ENCODE measurements at places on chromosomes 12 and 14. TPM values are rescaled to one million over a fixed set of nuclear protein-coding genes. Genes with fewer than 3 reads are reported as not detected.

Gene APOF
- not detected for total RNA-seq

- no peak for DNase-seq
Observed at GRCh38 chr12:102814691-102815367, 102.2 kb downstream of the PAH start.

Gene FIGNL2
- 5.5 TPM for total RNA-seq

- no peak for DNase-seq
Observed at GRCh38 chr14:59772233-59772632, 98.3 kb downstream of the RTN1 start.

Gene KLRK1
- not detected for total RNA-seq

DNA sequence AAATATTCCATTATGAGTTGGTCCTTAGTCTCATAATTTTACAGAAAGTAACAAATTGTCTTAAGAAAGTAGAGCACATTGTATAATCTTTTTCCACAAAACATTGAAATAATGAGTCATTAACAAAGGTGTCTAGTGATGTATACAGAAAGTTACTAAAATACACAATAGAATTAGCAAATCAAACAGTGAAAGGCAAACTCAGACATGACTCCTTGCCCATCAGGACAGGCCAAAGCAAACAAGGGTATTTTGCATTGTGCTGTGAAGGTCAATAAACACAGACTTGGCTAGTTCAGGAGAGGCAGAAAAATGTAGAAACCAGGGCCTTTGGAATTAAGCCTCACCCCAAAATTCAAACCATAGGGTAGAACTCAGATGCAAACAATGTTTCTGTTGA lies 37.3 kb downstream of the SIX4 start:
- DNase-seq, result peak; percentile 9

Data from renal cortical epithelial cell (primary cell).